HCT116 (cell line): ENCODE measurements at places on chromosomes 5 and 9. TPM values are rescaled to one million over a fixed set of nuclear protein-coding genes. Genes with fewer than 3 reads are reported as not detected.

DNA sequence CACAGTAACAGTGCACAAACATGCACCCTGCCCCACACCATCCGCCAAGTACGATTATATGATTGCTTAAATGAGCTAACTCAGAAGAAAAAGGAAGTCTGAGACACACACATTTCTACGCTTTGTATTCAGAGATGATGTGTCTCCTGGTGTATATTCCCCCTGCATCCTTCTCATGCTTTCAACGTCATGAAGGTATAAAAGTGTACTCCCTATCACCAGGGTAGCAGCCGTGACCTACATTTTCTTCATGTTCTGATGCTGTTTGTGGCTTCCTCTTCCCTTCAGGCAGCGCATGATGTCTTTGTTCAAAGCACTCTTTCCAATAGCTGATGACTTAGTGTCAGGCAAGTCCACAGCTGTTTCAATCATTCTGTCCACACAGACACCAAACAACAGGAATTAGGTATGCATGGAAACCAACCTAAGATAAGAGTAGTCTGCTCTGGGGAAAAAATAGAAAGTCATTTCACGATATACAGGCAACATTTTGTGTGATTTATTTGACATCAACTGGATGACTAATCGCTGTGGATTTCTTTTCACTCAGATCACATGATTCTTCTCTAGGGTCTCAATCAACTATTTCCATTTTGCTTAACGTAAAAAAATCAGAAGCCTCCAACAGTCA is 269.4 kb upstream of the PTGER4 start:
- no peak for DNase-seq

- DNase-seq: no peak
Observed at GRCh38 chr5:108639366-108639765, 108.3 kb upstream of the FER start.

DNA sequence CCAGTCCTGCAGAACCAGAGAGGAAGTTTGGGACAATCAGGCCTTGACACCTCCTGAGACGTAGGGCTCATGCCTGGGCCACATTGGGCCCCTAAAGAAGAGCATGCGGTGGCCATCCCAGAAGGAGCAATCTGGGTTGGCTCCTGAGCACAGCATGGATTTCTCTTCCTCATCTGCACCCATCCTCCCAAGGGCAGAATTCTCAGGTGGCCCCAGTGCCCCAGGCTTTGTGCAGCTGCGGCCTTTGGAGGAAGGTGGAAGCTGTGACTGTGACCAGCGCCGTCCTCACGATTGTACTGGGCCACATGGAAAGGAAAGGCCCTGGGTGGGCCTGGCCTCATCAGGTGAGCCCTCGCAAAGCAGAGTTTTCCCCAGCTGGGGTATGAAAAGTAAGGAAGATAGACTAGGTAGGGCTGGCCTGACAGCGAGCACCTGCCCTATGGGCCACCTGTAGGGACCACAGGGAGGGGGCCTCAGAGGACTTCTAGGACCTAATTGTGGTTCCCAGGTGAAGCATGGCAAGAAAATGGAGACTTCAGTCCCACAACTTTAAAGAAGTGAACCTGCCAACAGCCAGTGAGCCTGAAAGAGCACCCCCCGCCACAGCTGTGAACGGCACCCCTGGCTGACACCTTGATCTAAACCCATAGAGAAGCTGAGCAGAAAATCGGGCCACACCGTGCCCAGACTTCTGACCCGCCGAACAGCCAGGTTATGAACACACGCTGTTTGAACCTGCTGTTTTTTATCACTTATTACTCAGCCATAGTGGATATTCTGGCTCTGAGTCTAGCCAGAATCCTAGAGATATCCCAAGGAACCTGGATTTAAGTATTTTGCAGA is 164.1 kb downstream of the IRX2 start:
- DNase-seq: no peak

DNA sequence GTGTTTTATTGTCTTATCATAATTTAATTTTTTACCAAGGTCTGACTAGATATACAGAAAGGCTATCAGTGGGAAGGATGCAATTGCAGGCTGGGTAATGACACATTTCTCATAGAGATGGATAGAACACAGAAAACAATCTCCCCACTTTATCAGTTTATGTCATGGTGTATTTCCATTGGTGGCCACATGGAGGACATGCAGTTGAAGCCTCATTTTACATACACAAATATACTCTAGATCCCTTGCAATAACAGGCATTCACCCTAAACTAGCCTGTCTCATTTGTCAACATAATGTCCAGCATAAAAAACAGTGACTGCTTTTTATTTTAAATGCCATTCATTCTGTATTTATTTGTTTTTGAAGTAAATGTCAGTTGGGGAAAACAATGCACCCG is 526.3 kb downstream of the GABRG2 start:
- DNase-seq: no peak

The NUTM2F gene
- not detected for total RNA-seq

DNA sequence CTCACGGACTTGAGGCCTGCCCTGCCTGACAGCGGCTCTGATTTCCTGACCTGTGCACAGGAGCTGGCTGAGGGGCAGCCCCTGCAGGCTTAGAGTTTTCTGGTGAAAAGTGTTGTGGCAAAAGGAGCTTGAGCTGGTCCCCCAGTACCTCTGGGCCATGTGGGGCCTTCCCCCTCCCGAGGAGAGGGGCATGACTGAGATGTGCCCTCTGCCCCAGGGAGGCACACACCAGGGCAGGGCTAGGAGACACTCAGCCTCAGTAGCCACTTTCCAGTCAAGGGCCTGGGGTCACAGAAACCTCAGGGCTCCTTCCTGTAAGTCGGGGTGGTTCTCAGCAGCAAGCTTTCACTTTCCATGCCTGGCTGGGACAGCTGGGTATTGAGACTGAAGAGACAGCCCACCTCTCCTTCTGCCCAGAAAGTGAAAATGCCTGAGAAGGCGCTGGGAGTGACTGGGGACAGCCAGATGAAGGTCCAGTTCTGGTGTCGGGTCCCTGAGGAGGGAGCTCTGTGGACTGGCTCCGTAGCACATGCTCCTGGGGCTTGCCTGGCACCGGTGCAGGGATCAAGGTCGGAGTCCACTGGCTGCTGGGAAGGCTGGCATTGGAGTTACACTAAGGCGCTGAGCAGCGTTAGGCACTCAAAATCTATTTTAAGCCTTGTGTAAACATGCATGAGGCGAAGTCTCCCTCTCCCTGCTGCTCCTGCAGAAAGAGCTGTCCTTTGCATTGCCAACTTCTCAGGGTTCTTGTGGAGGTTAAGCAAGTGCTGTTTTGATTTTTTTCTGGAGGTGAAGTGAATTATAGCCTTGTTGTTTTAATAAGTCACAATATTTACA is 394.9 kb downstream of the GADD45G start:
- no peak for DNase-seq

The LIX1 gene
- not detected for total RNA-seq

- no peak for DNase-seq
Observed at GRCh38 chr9:105127863-105128220, 116.6 kb upstream of the SLC44A1 start.

DNA sequence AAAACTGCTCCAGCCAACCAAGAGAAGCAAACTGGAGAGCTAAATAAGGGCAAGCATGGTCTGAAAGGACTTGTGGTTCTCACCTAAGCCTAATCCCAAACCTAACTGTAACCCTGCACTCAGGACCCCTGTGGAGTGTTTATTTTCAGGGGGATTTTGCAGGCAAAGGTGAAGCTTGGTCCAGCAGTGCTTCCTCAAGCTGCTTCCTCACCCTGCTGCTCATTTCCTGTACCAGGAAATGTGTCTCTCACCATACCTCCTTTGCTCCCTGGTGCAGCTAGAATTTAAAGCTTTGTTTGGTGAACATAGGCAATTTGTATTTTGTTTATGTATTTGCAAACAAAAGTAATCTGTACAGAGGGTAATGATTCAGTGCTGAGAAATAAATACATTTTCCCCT is 50.2 kb downstream of the CARTPT start:
- DNase-seq: no peak

- no peak for DNase-seq
Observed at GRCh38 chr9:112680731-112681402, 37.0 kb downstream of the INIP start.

The CDHR2 gene
- total RNA-seq: 0.10 TPM

DNA sequence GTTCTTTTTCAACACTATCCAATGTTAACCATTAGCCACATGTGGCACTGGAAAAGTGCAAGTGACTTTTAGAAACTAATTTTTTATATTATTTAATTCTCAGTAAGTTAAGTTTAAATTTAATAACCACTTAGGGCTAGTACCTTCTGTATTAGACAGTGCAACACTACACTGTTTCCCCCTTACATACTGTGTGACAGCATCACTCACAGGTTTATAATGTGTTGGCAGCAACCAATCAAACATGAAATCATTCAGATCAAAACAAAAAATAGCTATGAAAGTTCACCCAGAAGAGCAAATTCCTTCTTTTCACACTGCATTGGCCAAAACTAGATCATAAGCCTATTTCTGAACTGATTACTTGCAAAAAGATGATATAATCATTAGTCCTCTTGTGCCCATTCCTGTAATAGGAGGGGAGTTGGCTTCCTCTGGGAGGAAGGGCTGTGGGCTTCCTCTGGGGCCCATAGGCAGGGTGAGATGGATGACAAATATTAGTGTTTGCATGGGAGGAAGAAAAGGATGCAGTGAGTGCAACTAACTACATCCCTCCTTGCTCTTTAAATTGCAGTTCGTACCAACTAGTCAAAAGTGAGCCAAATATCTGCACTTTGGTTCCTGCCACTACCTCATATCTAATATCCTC is 708.1 kb upstream of the RGMB start:
- no peak for DNase-seq

The DCTN4 gene
- total RNA-seq: 78.8 TPM

GRCh38 chr9:137880160-137880975 is 2.8 kb downstream of the CACNA1B start:
- DNase-seq: no peak

The TBC1D13 gene
- 17.5 TPM for total RNA-seq

- DNase-seq: no peak
Observed at GRCh38 chr9:95496687-95497086, 20.1 kb downstream of the PTCH1 start.

DNA sequence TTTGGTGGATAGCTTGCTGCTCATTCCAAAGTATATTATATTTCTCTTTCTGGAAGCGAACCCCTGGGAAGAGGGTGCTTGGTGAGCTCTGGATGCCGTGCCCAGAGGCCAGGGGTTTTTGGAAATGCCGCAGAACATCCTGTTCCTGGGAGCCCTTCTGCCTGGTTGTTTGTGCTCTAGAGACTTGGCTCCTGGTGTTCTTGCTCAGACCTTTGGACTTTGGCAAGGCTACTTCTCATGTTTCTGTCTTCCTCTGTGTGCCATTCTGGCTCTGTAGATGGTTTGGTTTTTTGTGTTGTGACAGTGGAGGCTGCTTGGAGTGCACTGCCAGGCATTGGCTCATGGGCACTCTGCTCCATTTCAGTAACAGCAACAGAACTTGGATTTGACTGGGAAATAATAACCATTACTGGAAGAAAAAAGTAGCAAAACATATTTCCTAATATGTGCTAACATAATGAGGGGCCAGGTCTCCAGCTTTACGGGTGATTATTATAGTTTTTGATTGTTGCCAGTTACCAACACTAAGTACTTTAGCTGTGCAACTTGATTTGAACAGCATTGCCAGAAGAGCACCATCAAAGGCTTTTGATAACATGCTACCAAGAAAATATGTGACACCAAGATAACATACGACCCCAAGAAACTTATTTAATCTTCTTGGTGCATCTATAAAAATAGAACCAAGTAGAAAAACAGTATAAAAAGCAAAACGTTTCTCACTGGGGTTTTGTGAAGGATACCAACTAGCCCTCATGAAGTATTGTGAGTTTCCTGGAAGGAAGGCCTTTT is 94.2 kb downstream of the PCSK1 start:
- no peak for DNase-seq

- peak; percentile 15 for DNase-seq
Observed at GRCh38 chr5:16616536-16617273, at the start of gene RETREG1. Gene RETREG1, minus strand, starts transcription at chr5:16616997. Its CDS starts 26 bp downstream, at chr5:16616971.

DNA sequence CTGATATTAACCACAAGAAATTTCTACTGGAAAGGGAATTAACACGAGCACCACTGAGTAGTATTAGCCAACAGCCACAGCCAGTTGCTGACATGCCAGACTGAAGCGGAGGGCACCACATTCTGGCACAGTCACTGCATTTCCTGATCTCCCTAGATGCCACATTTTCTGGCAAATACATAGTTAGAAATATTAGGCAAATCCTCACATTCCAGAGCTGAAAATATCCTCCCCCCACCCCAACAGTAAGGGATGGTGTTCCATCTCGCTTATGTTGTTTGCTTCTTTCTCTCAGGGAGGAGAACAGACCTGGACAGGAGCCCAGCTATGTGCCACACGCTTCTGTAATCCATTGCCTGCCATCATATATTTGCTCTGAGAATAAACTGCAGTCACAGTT is 32.8 kb upstream of the MCTP1 start:
- DNase-seq: no peak

The MYMK gene
- total RNA-seq: not detected

DNA sequence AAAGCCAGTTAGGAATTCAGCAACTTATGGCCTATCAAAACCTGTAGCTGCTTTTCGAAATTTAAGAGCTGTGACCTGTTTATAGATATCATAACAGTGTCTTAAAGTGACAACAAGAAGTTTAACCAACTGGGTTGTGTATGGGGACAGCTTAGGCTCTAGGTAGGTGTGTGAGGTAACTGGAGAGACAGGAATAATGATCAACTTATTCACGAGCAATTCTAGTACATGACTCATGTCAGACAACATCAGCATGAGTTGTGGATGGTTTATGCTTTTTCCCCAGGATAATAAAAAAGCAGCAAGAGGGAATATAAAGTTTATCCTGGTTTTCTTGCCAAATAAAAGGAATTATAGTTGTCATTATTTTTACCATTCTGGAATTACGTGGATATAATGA is 88.6 kb downstream of the GDNF start:
- no peak for DNase-seq

The PROB1 gene
- total RNA-seq: 1.7 TPM

DNA sequence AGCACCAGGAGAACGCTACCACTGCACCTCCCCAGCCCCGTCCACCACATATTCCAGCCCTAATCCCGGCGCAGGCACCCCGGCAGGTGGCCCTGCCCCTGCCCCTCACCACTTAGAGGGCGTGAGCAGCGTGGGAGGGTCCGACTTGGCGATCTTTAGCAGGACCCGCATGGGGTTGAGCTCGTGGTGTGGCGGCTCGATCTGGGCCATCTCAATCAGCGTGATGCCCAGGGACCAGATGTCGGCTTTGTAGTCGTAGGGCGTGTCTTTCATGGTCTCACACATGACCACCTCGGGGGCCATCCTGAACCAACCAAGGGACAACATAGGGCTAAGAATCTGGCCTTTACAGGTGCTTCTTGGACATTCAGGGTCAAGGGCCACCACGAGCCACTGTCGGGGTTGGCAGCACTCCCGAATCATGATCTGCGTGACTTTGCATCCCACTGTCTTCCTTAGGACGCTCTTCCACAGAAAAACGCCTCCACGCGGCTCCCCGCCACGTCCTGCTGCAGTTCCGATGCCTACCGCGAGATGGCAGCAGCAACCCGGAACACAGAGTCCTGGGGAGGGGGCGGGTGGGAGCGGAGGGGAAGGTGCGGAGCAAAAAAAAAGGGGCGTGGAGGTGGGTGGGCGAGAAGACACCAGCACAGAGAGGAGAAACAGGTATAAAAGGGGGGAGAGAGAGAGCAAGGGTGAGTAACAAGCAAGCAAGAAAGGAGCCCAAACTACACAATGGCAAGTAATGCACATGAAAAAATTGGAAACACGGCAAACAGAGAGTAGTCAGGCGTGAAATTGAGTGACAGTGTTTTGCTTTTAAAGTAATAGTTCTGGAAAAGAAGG is 81.3 kb downstream of the STK10 start:
- no peak for DNase-seq

GRCh38 chr5:179595916-179596315 is 27.6 kb downstream of the HNRNPH1 start:
- DNase-seq: no peak
